ENCODE measurements at places on chromosomes 13 and 19.
A peak's percentile ranks its signal among the peaks of the same experiment; 100 is the strongest.

GRCh38 chr19:17687857-17688784 is at the start of gene UNC13A:
TSS of gene UNC13A (minus strand) at chr19:17688354. CDS start at chr19:17688199, 155 bp downstream.
- peak; percentile 74 for DNase-seq

GRCh38 chr13:35629026-35629425 is 152.5 kb upstream of the MAB21L1 start:
- no peak for DNase-seq

DNA sequence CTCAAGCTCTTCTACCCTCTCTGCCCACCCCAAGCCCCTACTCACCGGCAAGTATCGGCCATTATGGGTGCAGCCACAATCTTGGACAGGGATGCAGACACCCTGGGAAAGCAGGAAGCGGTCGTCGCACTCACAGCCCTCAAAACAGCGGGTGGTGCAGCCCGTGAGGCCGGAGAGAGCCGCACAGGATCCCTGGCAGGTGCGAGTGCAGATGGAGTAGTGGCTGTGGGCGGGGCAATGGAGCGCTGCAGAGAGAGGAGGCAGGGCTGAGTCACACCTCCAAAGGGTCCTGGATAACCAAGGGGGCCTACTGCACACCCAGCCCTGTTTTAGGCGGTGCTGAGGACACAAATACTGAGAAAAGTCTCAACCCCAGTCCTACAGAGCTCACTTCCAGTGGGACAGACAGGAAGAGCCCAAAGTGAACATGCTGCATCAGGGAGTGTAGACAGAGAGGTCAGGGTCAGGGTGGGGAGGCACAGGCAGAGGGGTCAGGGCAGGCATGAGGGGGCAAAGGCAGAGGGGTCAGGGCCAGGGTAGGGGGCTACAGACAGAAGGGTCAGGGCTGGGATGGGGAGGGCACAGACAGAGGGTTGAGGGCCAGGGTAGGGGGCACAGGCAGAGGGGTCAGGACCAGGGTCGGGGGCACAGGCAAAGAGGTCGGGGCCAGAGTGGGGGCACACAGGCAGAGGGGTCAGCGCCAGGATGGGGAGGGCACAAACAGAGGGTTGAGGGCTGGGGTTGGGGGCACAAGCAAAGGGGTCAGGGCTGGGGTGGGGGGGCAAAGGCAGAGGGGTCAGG is 24.2 kb upstream of the FBL start:
- DNase-seq: no peak

- no peak for DNase-seq
Observed at GRCh38 chr13:98529171-98529570, 47.7 kb downstream of the STK24 start.

DNA sequence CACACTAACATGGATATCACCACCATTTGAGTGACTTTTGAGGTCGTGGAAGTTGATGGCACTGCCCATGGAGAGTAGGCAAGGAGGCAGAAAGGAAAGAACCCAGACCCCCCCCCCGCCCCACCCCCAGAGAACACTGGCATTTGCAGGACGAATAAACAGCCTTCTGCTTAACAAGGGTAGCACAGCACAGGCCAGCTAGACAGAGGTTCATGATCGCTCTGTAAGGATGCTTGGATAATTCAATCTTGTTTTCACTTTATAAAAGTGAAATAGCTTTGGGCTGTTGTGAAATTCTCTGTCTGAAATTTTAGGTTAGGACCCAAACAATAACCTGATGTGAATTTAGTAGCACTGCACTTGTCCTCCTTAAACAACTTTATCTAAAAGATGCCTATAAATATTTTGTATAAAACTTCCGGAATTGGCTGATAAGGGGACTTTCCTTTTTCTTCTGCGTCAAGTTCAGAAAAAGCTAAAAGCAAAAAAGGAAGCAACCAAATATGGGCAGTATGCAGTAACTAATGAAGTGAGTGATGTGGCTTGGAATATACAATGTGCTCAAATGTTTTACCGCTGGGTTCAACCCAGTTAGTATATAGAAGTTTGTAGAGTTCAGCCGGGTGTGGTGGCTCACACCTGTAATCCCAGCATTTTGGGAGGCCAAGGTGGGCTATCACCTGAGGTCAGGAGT is 163.7 kb downstream of the SHISA2 start:
- DNase-seq: no peak

GRCh38 chr13:43516401-43516833 is 270.4 kb downstream of the ENOX1 start:
- DNase-seq: peak; percentile 86
